DMS153 (cell line): ENCODE measurements at places on chromosomes 4 and X.

GRCh38 chr4:5267408-5267807, 216.1 kb downstream of the STK32B start:
- DNase-seq = no peak

- DNase-seq = no peak
These were observed 3.7 kb downstream of the EREG start for GRCh38 chr4:74368596-74368995.

- peak; percentile 98 for DNase-seq
These were observed 371.6 kb downstream of the INPP4B start for GRCh38 chr4:142474398-142475087.

GRCh38 chrX:16882169-16882568, 12.0 kb upstream of the RBBP7 start:
- no peak for DNase-seq

GRCh38 chr4:167966143-167966542, 126.2 kb upstream of the ANXA10 start:
- no peak for DNase-seq

DNA sequence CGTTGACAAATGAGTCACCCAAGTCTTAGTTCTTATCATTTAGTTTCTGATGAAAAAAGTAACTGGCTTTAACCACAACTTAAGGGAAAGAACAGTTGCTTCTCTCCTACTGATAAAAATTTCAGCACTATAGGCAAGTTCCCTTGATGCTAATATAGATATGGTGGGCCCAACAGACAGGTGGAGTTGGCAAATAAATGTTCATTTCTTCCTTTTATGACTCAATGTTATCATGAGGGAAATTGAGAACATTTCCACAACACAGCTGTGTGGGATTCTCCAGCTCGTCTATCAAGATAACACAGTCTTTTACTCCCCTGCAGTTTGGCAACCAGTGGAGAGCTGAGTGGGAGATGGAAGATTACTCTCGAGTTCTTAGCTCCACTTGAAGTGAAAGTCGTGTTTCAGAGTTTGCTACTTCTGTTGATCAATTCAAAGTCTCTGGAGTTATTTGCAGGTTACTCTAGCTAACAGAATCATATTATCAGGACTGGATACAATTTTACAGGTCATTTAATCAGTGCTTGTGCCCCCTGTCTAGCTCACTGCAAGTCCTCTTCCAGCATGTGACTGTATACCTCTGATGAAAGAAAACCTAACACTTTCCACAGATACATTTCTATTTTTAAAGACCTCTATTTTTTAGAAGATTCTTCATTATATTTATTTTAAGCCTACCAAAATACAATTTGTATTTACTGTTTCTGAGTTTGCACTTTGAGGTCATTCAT, 270.6 kb upstream of the GK2 start:
- DNase-seq = no peak

DNA sequence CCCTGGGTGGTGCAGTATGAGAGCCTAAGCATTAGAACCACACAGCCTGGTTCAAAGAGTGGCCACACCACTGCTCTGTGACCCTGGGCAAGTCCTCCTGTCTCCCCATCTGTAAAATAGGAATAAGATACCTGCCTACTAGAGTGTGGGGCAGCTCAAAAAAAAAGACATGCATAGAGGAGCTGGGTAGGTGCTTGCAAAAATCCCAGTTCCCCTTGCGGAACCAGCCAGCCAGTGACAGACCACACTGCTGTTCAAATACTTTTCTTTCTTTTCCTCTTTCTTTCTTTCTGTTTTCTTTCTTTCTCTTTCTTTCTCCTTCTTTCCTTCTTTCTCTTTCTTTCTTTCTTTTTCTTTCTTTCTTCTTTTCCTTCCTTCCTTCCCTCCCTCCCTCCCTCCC, 63.0 kb upstream of the TRIM2 start:
- DNase-seq = no peak

- no peak for DNase-seq
These were observed 30.1 kb upstream of the TMEM154 start for GRCh38 chr4:152709675-152710438.

GRCh38 chrX:53362449-53362848, 60.0 kb downstream of the SMC1A start:
- no peak for DNase-seq

DNA sequence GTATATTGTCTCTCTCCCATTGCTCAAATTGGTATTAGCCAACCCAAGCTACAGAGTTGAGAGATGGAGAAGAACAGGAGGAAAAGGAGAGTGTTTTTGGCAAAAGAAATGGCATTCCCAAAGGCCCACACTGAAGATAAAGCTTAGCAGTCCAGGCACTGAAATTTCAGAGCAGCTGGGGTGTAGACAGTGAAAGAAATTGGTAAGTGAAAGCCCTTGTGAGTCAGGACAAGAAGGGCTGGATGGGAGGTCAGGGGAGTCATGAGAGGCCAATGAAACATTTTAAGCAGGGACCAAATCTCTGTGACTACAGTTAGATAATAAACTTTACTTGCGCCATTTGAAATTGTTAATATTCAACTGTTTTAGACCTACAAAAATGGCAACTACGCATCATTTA, 177.7 kb downstream of the ADAMTS3 start:
- DNase-seq = no peak

DNA sequence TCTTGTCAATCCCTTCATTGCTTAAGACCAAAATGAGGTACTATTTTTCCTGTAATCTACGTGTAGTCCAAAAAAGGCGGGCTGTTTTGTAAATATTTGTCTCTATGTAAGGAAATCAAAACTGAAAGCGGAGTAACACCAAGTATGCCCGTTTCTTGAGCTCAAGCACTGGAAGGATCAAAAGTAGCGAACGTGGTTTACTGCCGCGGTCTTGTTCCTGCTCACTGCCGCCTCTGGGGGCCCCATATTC, 71.5 kb downstream of the AFF1 start:
- no peak for DNase-seq

- no peak for DNase-seq
These were observed at the start of gene PDLIM3 for GRCh38 chr4:185534866-185535611. PDLIM3 (minus strand) TSS chr4:185535507; CDS start chr4:185535434, 73 bp downstream.

DNA sequence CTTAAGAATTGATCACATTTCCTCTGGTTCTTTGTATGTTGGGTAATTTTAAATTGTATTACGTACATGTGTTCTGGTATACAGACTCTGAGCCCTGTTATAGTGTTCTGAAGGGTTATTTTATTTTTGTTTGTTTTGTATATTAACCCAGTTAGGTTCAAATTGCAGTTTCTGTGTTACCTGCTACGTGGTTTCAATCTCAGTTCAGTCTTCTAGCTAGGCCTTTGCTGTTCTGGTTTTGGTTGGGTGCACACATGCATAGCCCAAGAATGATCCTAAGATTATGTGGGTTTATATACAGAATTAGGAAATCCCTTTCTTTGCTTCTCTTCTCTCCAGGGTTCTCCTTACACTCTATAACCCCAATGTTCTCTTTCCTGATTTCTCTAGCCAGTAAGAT, 161.0 kb downstream of the PPP1R2C start:
- DNase-seq = no peak

DNA sequence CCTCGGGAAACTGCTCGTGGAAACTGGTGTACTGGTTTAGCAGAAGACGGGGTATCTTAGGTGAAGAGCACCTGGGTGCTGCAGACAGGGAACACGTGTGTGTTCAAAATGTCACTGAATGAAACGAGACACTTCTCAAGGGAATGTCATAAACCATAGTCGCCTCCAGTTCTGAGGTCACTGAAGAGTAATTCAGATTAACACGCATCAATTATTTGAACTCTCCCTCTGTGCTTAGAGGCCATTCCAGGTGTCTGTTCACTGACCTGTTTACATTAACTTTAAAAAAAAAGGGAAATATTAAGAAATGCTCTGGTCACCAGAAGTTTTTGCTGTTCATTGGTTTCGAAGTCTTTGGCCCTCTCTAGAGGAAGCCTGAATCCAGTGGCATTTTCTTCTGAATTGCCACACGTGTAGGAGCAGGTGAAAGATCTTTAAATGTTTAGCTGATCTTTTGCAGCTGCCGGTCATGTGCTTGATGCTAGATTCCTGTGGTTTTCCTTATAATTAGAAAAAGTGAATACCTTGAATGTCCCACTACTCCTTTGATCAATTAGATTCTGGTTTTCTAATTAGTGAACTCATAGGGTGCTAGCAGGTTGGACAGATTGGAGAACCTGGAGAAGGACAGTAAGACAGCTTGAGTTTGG, 330.5 kb downstream of the ARHGAP10 start:
- DNase-seq = no peak

GRCh38 chr4:75158451-75158850, 225.5 kb downstream of the PARM1 start:
- no peak for DNase-seq

GRCh38 chr4:77711469-77711868, 105.8 kb downstream of the CXCL13 start:
- DNase-seq = no peak

GRCh38 chrX:108138814-108139702, 47.5 kb downstream of the ATG4A start:
- no peak for DNase-seq
